ENCODE measurements at places on chromosomes 4 and X.

DNA sequence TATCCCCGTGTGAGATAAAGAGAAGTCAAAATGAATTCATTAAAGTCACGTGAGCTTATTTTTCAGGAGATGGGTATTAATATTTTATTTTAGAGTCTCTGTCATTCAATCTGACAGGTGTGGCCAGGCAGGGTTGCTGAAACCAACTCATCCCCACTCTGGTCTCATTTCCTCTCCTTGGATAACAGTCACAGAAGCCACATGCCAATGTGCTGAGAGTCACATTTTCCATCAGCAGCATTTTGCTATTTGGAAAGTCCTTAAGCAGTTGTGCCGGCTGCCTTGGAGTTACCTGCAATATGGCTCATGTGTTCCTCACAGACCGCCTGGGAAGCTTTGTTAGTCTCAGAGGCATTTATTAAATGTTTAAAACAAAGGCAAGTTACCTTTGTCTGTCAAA, 302.3 kb downstream of the DCHS2 start:
- DNase-seq, result no peak

GRCh38 chr4:73066928-73067327, 2.6 kb downstream of the COX18 start:
- no peak for DNase-seq

- peak; percentile 16 for DNase-seq
These were observed 83.4 kb downstream of the MSN start for GRCh38 chrX:65750674-65751469.

GRCh38 chr4:6781561-6781960, 966 bp upstream of the KIAA0232 start:
- DNase-seq, result no peak

GRCh38 chrX:45628041-45628440, 427.4 kb upstream of the DIPK2B start:
- DNase-seq, result no peak
